ENCODE measurements at places on chromosomes 4 and X.

DNA sequence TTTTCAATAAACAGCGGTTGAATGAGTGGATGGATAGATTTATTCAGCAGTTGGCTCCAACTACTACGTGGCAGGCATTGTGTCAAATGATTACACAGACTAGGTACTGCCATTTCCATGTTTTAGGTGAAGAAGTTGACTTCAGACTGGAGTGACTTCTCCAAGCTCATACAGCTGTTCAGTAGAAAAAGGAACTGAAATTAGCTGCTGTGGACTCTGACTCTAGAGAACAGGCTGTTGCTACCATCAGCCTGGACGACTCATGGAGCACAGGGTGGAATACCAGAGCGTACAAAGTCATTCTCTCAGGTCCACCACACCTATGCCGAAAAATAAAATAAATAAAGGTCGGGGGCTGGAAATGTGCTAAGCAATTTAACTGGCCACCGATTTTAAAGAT is 45.3 kb downstream of the TENM3 start:
- DNase-seq: no peak

DNA sequence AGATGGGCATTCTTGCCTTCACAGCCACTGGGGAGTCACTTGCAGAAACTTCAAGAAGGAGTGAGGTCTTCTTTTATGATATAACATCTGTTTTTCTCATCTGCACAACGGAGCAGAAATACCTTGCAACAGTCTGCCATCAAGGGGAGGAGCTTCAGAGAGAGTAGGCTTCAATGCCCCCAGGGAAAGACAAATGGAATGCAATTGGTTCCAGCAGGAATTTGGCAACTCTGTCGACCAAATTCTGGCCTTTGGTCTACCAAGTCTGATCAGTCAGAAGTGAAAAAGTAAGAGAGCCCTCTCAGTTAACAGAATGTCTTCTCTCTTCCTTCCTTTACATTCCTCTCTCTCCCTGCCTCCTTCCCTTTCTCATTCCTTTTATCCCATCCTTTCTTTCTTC is 229.3 kb downstream of the IDS start:
- DNase-seq: no peak

DNA sequence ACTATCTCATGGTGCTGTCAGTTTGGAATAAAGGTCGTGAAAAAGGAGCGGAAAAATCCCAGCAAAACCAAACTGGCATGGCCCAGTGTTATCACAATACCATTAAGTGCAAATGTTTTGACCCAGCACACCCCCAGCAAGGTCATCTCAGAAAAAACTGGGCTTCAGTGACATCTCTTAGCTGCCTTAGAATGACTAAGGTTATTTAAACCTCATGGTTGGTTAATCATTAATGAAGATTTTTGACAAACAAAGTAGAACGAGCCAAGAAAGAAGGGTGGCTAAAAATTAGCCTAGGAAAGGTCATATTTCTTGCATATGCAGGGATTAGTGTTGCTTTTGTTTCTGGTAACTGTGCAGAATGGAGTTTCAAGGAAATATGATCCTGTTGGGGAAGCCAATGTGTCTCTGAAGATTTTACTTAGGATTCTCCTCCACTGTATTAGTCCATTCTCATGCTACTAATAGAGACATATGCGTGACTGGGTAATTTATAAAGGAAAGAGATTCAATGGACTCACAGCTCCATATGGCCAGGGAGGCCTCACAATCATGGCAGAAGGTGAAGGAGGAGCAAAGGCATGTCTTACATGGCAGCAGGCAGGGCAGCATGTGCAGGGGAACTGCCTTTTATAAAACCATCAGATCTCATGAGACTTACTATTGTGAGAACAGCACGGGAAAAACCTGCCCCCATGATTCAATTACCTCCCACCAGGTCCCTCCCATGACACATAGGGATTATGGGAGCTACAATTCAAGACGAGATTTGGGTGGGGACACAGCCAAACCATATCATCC is 83.5 kb downstream of the CHRNA9 start:
- DNase-seq: no peak

DNA sequence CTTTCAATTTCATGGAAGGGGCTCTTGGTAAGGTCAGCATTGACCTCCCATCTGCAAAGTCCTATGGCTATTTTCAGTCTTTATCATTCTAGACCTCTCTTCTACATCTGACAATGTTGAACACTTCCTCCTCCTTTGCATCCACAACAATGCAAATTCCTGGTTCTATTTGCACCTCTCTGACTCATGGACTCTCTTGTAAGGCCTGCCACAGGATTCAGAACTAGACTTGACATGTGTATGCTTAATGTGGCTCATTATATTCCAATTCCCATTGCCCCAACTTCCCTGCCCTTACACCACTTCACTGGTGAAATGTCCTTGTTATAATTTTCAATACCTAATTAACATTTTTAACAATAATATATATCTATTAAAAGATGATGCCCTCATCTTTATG is 314.3 kb upstream of the FGF13 start:
- DNase-seq: no peak

DNA sequence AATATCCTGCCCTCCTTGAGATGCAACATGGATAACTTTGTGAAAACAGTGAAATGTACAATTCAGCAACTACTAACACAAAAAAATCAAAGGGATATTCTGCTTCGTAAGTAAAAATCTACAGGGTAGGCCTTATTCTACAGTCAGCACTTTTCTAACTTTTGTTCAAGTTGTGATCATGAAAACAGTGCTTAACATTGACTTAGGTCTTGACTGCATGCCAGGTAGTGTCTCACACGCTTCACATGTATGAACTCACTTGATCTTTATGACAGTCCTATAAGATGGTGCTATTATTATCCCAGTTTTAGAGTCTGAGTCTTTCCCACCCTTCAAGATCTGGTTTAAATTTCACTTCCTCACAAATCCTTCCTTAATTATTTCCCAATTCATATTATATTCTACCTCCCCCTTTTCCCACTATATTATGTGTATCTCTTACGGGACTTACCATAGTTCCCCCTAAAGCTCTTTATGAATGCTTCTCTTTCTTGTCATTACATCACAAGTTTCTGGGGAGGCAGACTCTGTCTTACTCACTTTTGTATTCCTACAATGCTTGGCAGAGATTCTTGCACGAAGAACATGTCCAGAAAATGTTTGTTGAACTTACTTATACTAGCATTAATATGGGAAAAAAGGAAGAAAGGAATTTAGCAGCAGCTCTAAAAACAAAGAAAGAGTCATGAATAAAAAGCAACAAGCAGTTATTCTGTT is 179.8 kb downstream of the SCFD2 start:
- DNase-seq: no peak

DNA sequence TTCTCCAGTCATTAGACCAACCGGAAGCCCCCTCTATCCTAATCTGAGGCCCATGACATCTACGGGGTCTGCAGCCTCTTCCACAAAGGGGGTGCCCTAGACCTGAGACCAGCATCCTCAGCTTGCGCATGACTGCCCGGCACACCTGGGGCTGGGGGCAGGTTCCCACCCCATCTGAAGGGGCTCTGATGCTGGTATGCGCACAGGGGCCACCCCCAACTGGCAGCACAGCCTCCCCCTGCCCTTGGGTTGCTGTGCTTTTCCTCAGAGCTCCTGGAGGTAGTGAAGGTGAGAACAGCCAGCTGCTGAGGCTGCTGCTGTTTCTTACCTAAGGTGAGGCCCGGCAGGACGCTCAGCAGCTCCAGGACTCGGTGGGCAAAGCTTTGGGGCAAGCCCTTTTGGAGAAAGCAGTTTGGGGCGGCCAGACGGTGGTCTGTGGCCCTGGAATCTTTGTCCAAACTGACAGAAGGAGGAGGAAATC is 18.9 kb upstream of the CPLX1 start:
- no peak for DNase-seq

DNA sequence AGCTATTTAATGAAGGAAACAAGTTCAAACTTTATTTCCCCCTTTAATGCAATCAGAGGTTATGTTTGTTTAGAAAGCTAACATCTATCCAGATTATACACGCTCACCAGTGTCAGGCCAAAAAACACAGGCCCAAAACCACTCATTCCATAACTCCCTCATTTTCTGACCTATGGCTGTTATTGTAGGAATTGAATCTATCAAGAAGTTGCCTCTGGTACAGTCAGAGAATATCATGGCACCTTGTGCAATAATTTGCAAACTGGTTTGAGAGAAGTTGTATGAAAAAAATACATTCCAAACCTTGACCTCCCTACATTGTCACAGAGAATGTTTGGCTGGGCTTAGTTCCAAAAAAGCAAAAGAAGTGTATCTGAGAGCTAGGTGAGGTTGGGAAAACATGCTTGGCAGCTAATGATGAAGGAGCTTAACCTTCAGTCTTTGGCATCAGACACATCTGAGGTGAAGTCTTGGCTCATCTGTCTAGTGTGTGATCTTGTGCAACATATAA is 591.0 kb downstream of the ANKRD50 start:
- no peak for DNase-seq

DNA sequence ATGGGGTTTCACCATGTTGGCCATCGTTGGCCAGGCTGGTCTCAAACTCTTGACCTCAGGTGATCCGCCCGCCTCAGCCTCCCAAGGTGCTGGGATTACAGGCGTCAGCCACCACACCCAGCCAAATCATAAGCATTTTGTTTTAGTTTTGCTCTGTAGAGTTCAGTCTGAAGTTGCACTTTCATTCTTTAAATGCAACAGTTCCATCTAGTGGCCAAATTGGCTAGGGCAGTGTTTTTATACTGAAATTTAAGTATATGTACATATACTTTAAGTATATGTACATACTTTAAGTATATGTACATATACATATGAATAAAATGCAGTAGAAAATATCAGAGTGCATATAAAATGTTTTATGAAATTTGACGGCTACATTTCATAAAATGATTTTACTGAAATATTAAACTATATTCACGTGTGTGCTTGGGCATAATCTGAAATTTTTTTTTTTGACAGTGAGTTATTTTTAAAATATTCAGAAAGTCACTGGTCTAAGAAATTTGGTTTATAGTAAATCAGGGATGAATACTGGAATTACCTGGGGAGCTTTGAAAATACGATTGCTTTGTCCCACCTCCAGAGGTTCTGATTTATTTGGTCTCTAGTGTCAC is 145.5 kb downstream of the NWD2 start:
- DNase-seq: no peak

DNA sequence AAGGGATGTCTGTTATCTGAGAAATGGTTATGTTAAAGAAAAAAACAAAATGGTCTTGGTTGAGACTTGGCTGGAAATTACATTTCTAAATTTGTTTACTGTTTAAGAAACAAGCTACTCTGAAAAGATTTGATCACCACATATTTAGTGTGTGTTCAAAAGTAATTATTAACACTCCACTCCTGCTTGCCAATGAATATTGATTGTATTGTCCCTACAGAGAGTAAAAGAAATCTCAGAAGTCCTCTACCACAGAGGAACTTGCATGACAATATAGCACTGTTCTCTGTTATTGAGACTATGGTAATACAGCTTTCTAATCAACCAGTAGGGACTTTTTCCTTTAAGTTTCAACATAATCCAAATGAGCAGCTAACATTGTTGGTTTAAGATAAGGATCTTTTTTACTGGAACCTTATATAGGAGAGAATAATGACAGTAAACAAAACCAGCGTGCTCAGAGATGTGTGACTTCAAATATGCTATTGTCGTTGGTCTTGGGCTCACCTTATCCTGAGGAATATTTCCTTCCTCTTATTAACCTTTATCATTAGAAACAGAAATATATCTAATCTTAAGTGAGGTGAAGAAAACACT is 47.6 kb downstream of the CXCL13 start:
- DNase-seq: no peak

- no peak for DNase-seq
Observed at GRCh38 chr4:38193236-38193863, 233.2 kb downstream of the PTTG2 start.

GRCh38 chr4:130077275-130077674 is 981.3 kb downstream of the C4orf33 start:
- DNase-seq: no peak

GRCh38 chr4:89114100-89114499 is 2.8 kb downstream of the TIGD2 start:
- no peak for DNase-seq

DNA sequence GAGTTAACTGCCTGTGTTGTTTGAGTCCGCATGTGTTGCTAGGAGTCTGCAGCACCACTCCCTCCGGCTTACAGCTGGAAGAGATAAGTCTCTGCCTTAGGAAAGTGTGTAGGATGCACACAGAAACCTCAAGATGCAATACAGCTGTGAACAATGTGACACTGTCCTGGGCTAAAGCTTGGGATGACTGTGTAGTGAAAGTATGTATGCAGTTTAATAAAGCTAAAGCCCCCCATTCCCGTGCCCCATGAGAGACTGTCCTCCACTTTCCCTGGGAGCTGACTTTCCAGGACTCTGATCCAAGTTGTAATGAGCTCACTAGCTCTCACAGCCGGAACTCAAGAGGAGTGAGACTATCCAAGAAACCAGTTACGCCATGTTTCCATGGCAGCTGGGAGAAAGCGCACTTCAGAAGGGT is 156.6 kb upstream of the FTHL17 start:
- DNase-seq: no peak

DNA sequence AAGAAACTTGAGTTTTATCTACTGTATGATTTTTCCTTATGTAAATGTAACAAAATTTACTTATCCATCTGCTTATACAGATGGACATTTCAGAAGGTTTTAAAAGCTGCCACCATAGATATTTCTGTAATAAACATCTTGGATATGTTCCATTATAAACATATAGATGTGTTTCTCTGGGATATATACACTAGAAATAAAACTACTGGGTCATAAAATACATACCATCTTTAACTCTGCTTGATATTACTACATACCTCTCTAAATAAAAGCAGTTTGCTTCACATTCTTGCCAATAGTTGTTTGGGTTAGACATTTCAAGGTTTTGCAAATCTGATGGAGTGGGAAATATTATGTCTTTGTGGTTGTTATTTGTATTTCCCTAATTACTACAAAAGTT is 220.6 kb downstream of the FBXO8 start:
- DNase-seq: no peak

DNA sequence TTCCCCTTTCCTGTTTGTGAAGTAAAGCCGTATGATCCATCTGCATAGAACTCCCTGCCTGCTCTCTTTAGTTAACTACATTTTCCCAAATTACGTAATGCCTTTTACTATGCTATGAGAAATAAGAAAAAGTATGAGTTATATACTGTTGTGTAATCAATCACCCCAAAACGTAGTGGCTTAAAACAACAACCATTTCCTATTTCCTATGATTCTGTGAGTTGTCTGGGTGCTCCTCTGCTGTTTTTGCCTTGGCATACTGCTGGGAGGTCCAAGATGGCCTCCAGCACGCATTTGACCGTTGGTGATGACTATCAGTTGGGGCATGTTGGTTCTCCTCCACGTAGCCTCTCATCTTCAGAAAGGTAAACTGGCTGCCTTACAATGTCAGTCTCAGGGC is 39.8 kb downstream of the BBS12 start:
- DNase-seq: no peak

DNA sequence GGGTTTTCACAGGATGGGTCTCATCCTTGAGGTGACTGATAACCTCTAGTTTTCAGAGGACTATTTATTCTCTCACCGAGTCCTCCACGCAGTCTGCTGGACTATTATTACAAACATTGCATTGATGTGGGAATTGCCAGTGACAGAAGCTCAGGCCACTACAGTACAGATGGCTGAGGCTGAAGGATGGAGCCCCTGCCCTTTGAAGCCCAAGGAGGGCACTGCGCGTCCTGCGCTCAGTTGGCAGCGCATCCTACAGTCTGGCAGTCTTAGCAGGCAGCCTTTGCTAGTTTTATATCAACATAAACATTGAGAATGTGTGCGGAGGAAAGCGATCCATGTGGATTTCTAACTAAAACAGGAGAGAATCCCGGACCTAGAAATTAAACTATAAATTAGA is 1.5 kb upstream of the RELL1 start:
- no peak for DNase-seq
